Mesothelial cell of epicardium (in vitro differentiated cells): ENCODE measurements at places on chromosomes 13 and 19. TPM values are rescaled to one million over a fixed set of nuclear protein-coding genes. Genes with fewer than 3 reads are reported as not detected.

- no peak for DNase-seq
Measured at GRCh38 chr19:10544242-10544752, 593 bp downstream of the ATG4D start.

DNA sequence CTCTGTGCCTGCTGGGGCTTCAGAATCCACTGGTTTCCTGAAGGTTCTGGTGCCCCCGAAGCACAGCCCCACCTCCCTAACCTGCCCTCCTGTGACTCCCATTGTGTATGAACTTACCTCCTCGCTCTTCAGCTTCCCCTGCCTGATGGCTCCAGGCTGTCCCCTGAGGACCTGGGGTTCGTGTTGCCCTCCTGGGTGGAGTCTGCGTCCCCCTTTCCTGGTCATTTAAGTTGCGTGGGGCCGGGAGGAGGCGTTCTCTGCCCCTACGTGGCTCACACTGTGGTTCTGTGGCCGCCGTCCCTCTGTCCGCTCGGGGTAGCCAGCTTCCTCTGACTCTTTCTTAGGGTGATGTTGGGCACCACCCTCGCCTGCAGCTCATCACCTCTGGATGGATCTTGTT is 13.9 kb downstream of the TFDP1 start:
- DNase-seq: no peak

DNA sequence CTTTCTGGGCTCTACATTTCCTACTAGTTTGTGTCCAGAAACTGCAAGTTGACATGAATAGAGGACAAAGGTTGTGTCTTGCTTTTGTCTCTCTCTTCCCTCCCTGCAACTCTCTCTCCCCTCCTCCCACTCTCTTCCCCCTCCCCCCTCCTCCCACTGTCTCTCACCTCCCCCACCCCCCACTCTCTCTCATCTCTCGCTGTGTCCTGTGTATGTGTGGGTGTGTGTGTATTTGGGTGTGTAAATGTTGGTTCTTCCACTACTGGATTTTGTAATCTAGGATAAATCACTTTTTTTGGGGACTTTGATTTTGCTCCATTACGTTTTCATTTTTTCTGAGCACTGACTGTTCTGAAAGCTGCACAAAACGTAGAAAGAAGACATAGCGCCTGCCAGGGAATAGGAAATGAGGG is 48.4 kb downstream of the AKAP11 start:
- DNase-seq: no peak

GRCh38 chr13:47598340-47598911 is 402.6 kb downstream of the SUCLA2 start:
- DNase-seq: no peak

GRCh38 chr19:44660081-44660480 is 11.2 kb upstream of the CEACAM19 start:
- DNase-seq: no peak

Gene NKG7
- not detected in 3 replicates for total RNA-seq

DNA sequence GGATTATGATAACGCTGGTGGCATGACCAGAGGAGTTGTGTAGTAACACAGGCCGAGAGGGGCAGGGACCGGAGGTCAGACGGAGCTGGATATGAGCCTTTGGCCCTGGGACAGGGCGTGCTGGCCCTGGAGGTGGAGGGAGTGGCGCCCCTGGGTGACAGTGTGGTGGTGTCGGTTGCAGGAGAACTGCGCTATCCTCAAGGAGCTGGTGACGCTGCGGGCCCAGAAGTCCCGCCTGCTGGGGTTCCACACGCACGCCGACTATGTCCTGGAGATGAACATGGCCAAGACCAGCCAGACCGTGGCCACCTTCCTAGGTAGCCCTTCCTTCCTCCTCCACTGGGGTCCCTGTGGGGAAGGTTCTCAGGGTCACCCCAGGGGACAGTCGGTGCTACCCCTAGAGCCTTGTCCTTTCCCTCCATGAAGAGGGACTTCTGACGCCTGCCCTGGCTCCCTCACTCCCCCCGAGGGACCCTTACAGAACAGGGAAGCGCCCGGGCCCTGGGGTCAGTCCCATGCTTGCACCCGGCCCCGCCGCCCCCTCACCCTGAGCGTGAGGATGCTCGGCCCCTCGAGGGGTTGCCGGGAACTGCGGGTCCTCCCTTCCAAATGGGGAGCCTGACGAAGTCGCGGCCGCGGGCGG is 12.8 kb upstream of the ZNF554 start:
- no peak for DNase-seq

GRCh38 chr19:33815380-33816340 is 19.0 kb downstream of the KCTD15 start:
- DNase-seq: no peak

Gene SIGLEC12
- not detected in 3 replicates for total RNA-seq

GRCh38 chr13:50955798-50956197 is 46.2 kb downstream of the RNASEH2B start:
- DNase-seq: no peak

DNA sequence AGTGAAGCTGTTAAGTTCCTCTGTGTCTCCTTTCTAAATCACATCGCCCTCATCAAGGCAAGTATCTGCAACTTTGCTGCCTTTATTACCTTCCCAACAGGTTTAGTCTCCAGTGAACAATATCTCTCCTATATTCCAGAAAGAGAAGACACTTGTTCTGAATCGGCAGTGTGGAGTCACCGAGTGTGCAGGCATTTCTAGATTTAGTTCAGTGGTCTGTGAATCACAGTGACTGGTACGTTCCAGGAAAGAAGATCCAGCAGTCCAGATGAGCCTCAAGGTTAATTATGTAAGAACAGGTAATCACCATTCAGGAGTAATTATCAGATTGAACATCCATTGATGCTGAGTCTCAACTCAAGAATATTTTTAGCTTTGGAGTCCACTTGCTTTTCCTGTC is 497.0 kb downstream of the FOXO1 start:
- DNase-seq: no peak

- DNase-seq: no peak
Measured at GRCh38 chr13:105165449-105166125, 1369.9 kb downstream of the EFNB2 start.

Gene CCDC169
- 3.7 to 5.3 TPM (median 4.7 TPM) in 3 replicates for total RNA-seq
